ENCODE measurements at places on chromosomes 6 and 20.

- peak; percentile 53 for DNase-seq
Measured at GRCh38 chr20:31595654-31596411, 9.3 kb upstream of the ID1 start.

DNA sequence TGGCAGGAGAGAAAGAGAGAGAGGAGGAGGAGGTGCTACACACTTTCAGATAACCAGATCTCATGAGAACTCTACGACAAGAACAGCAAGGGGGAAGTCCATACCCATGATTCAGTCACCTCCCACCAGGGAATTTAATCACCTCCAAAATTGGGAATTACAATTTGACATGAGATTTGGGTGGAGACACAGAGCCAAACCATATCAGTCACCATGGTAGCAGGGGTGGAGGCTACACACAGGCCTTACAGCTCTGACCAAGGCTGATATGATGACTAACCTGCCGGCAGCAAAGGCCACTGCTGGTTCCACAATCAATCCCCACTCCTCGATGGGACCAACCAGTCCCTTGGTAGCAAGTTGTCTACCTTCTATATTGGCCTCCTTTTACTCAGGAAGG lies 13.6 kb upstream of the RBM24 start:
- DNase-seq = peak; percentile 3

DNA sequence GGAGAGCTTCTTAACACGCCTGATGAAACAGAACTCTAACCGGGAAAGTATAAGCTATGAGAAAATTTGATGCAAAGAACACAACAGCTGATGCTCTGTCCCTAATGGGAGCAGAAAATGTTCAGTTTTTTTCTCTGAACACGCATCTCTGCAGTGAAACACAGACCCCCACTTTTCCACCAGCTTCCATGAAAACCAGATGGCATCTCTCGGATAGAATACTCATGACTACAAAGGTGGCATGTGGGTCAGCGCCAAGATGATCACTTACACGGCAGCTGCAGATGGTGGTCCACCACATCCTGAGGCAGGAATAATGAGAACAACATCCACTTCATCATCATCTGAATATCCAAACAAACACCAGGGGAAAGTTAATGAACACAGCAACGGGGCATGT lies 85.2 kb upstream of the CNR1 start:
- no peak for DNase-seq

- DNase-seq = no peak
Measured at GRCh38 chr20:61662968-61663331, 402.7 kb downstream of the TAF4 start.

DNA sequence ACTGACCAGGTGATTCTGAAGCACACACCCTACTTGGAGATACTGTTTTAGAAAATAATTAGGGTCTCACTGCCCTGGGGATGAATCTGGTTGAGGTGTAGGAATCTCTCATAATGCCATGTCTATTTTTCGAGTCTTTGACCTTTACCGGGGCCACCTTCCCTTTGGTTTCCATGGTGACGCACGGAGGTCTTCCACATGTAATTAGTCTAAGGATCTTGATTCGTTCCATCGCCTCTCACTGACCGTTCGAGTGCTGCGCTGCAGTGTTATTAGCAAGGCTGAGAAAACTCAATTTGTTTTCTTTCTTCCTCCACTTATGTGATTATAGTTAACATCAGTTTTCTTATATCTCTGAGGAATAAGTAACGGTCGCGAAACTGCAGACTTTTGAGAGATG lies 144.3 kb upstream of the SPACA1 start:
- DNase-seq = no peak

DNA sequence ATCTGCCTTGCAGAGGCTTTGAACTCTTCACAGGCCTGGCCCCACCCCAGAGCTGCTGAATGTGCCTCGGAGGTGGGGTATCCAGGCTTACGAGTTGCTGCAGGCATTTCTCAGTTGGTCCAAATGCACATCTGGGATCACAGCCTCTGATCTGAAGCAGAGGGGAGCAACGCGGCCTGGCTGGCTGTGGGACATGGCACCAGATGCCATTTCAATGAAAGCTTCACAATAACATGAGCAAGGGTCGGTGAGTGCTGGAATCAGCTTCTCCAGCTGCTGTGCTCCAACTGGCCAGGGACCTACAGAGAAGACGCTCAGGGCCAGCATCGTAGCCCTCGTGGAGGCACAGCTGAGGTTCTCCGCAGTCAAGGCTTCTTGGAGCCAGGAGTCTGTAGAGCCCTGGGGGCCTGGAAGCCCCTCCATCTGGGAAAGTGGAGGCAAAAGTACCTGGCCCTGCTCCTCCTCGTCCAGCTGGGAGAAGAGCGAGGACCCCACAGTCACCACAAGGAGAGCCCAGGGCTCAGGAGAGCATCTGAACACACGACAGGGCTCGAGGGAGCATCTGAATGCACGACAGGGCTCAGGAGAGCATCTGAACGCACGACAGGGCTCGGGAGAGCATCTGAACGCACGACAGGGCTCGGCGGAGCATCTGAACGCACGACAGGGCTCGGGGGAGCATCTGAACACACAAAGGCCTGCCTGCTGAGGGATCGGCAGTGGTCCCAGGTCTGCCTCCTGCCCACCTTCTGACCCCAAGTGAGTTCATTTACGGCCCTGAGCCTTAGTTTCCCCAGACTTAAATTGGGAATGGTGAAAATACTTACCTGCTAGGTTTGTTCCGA lies 165.2 kb downstream of the DLL1 start:
- no peak for DNase-seq

GRCh38 chr6:143236151-143236798 lies 175.6 kb downstream of the AIG1 start:
- DNase-seq = no peak

GRCh38 chr20:49594143-49594930 lies 26.4 kb upstream of the PTGIS start:
- peak; percentile 72 for DNase-seq

- peak; percentile 91 for DNase-seq
Measured at GRCh38 chr6:31473780-31474761, 23.9 kb upstream of the MICB start.

GRCh38 chr6:37860226-37860839 lies 40.8 kb downstream of the ZFAND3 start:
- DNase-seq = peak; percentile 56

GRCh38 chr20:9093218-9093957 lies 24.5 kb downstream of the PLCB4 start:
- DNase-seq = no peak

GRCh38 chr6:16503970-16504415 lies 257.3 kb downstream of the ATXN1 start:
- no peak for DNase-seq

GRCh38 chr6:33390767-33391277 lies 801 bp upstream of the KIFC1 start:
- no peak for DNase-seq

GRCh38 chr6:138107078-138107751 lies at the start of gene PERP:
TSS of gene PERP (minus strand) at chr6:138107419. CDS start at chr6:138107340, 79 bp downstream.
- DNase-seq = peak; percentile 93

GRCh38 chr20:9348316-9348715 lies 166.1 kb upstream of the LAMP5 start:
- no peak for DNase-seq
